ENCODE measurements at places on chromosomes 12 and 14.
A peak's percentile ranks its signal among the peaks of the same experiment; 100 is the strongest.

- DNase-seq = peak; percentile 37
Observed at GRCh38 chr12:14614704-14615121, 47.0 kb upstream of the PLBD1 start.

- DNase-seq = no peak
Observed at GRCh38 chr12:90199006-90199405, 490.4 kb upstream of the ATP2B1 start.

GRCh38 chr12:127594351-127594970, 672.5 kb upstream of the TMEM132C start:
- no peak for DNase-seq

GRCh38 chr12:122499991-122500684, 594 bp downstream of the ZCCHC8 start:
- peak; percentile 12 for DNase-seq

GRCh38 chr14:88327497-88327896, 4.4 kb upstream of the KCNK10 start:
- DNase-seq = no peak
